ENCODE measurements at places on chromosomes 6 and 20.

DNA sequence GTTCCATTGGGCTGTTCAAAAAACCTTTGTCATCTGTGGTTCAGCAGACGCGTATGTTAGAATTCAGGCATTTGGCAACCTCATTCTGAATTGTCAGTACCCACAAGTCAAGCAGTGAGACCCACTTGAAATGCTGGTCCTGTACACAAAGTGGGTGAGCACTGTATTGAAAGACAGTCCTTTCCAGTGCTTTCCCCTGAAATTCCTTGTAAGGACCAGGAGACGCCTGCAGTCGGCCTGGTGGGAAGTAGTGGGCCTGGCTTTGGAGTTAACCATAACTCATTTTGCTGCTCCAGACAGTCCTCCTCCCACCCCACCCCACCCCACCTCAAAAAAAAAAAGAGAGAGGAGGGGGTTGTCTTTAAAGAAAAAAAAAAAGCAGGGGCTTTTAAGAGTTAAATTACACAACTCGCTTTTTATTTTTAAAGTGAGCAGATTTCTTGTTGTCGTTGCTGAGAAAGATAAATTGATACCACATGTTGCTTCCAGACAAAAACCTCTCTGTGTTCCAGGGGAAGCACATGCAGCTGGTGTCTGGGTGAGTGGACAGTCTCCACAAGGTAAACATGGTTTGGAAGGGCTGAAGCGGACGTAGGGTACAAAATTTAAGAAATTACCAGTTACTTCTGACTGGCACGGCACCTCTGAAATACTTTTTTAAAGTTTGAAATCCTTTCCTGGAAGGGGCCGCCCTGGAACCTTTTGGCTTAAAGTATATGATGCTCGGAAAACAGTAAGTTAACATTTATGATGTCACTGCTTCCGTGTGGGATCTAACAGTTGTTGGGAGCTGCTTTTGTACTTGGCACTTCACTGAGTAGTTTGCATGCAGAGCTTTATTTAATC, 95.3 kb downstream of the FOXO3 start:
- DNase-seq = no peak

GRCh38 chr6:53112404-53112803, 36.2 kb downstream of the GCM1 start:
- DNase-seq = no peak

GRCh38 chr6:18243302-18243893, 20.9 kb downstream of the DEK start:
- no peak for DNase-seq

DNA sequence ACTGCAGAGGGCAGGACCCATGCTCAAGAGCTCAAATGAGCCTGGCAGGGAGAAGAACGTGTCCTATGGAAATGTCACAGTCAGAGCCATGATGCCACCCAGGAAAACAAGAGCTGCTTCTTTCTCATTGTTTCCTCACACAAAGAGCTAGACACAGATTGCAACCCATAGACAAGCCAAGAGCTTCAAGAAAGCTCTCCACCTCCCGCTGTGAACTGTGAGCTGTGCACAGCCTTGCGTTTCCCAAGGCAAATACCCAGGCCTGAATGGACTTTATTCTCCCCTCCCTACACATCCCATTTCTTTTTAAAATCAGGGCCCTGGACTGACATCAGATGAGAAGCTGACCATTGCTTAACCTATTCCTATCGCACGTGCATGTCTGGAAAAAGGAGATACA, 388.8 kb downstream of the RNGTT start:
- DNase-seq = no peak

Data from NCI-H1694 (cell line).